Osteoblast (primary cell): ENCODE measurements at places on chromosomes 1 and 21. TPM values are rescaled to one million over a fixed set of nuclear protein-coding genes. Genes with fewer than 3 reads are reported as not detected.

DNA sequence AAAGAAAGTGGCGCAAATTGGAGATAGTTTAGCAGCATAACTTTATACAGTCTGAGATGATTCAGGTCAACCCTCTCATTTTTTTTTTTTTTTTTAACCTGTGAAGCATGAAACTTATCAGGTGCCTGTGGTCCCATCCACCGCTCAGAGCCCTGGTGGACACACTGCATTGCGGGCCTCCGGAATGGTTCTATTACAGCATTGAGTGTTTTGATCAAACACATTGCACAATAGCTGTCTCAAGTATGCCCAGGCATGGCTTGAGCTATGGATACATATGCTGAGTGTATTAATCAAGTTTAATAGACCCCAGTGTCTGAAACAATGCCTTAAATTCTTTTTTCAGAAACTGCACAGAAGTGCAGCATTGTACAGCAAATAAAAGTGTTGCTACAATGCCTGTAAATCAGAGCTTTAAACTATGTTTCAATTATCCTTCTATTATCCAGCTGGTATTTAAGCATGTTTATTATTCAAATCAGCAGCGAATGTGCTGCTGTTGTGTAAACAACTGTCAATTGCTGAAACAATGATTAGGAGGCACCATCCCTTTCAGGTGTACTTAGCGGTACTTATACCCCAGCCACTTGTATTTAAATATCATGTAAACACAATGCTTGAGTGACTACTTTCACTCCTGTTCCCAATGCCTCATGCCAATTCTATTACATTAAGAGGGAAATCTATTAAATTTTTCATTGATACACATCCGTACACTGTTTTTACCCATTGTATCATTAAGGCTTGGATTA, 456.6 kb downstream of the RPS6KC1 start:
- no peak for DNase-seq
- H3K4me1 ChIP-seq, result no peaks in the 10 kb centered on the region
- H3K27ac ChIP-seq, result no peak overlapping the region
- no peak overlapping the region for H3K4me3 ChIP-seq
- no peaks in the 10 kb centered on the region for H3K27me3 ChIP-seq

- H3K27me3 ChIP-seq, result no peaks in the 10 kb centered on the region
- H3K4me3 ChIP-seq, result no peak overlapping the region
- no peaks in the 10 kb centered on the region for H3K4me1 ChIP-seq
These were observed 55.6 kb downstream of the B3GALT5 start for GRCh38 chr21:39668369-39668768.

DNA sequence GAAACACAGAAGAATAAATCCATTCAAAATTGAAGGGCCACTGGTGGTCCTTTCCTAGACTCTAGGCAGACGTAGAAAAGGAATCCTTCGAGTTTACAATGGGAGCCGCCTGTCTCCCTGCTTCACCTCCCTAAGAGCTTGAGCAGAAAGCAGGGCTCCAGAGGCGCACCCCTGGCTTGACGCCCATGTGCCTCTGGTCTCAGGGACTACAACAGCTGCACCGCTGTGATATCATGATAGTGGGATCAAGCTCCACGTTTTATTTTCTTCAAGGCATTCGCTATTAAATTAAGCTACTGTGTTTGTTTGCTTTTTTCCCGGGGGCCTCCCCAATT, 403 bp upstream of the C1orf122 start:
- no peaks in the 10 kb centered on the region for H3K27me3 ChIP-seq
- DNase-seq, result peak; percentile 89
- peak overlapping the region; percentile 92 for H3K4me3 ChIP-seq
- H3K27ac ChIP-seq, result peak overlapping the region; percentile 66
- H3K36me3 ChIP-seq, result peaks cover 54% of the 10 kb centered on the region
- peaks cover 29% of the 10 kb centered on the region for H3K4me1 ChIP-seq

DNA sequence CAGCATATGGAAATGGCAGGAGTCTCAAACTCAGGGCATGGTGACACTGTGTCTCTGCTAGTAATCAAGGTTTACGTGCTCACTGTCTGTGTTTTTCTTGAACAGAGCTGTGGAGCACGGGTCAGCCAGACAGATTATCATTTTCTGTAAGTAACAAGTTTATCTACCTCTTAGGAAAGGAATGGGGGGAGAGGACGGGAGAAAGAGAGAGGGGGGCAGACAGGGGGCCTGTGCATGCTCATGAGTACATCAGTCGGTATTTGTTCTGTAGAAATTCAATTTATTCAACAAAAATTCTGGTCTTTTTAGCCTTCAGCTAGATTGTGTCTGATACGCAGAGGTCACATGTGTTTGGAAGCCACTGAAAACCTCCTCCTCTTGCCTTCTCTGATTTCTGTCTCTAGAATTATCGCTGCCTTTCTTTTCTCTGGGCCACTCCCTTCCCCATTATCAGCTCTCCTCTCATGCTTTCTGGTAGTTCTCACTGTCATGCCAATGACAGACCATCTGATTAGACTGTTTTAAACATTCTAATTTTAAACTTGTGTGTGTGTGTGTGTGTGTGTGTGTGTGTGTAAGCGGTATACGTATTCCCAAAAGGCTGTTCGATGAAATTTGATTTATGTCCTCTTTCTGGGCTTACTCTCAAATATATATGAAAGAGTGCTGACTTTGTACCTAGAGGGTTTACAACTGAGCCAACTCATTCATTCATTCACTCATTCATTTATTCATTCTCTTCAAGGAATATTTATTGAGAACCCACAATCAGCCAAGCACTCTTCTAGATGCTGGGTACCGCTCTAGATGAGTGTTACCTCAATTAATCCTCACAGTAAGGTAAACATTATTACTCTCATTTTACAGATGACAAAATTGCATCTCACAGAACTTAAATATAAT, 636.9 kb downstream of the KIF26B start:
- no peaks in the 10 kb centered on the region for H3K36me3 ChIP-seq
- H3K27me3 ChIP-seq, result no peaks in the 10 kb centered on the region
- peak overlapping the region; percentile 16 for H3K27ac ChIP-seq
- no peak for DNase-seq
- no peak overlapping the region for H3K4me3 ChIP-seq
- peaks cover 35% of the 10 kb centered on the region for H3K4me1 ChIP-seq

DNA sequence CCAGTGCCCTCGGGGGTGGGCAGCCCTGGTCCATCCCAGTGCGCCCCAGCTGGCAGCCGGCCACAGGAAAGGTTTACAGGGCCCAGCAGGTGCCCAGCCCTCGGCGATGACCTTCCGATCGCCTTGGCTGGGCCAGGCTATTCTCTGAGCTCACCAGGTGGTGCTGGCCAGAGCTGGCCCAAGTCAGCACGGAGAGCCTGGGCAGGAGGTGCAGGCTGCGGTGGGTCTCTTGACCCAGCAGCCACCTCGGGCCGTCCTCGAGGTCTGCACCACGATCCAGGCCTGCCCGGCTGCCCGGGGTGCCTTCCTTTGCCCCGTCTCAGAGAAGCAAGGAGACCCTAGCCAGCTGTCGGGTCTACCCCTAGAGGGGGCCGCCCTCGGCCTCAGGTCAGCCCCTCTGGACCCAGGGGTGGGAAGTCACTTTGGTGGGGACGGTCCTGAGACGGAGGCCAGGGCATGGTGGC, 370 bp downstream of the PERM1 start:
- peaks cover 3% of the 10 kb centered on the region for H3K27me3 ChIP-seq
- peak; percentile 29 for DNase-seq
- H3K27ac ChIP-seq, result no peak overlapping the region
- no peaks in the 10 kb centered on the region for H3K4me1 ChIP-seq
- no peaks in the 10 kb centered on the region for H3K36me3 ChIP-seq

DNA sequence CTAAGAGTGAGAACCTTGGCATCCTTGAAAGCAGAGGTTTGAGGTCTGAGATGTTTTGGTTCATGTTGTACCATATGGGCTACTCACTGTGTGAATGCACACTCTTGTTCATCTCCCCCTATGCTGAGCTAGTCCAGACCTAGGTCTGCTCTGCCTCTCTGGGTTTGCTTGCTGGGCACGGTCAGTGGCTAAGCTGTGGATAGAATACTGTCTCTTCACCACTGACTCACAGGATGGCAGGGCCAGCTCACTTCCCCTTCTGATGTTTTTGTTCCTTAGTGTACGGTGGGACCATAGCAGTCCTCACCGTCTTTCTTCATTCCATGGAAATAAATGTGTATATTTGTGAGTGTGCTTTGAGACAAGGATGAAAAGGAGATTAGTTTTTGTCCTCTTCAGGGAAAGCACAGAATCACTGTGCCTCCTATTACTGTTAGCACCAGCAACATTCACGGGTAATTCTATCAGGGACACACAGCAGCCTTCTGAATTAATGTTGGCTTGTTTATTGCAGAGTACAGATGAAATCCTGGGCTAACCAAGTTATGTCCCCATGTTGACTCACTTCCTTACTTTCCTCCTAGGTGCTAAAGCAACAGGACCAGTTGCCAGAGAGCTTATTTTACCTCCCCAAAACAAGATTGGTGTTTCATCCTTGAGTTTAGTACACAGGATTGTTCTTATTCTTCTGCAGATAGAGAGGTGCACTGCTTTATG, 56.9 kb upstream of the IVNS1ABP start:
- peak overlapping the region; percentile 26 for H3K4me3 ChIP-seq
- peaks cover 34% of the 10 kb centered on the region for H3K4me1 ChIP-seq
- no peaks in the 10 kb centered on the region for H3K27me3 ChIP-seq
- H3K36me3 ChIP-seq, result no peaks in the 10 kb centered on the region

- no peaks in the 10 kb centered on the region for H3K27me3 ChIP-seq
- peak; percentile 53 for DNase-seq
- H3K4me1 ChIP-seq, result peaks cover 42% of the 10 kb centered on the region
- H3K4me3 ChIP-seq, result no peak overlapping the region
- H3K36me3 ChIP-seq, result no peaks in the 10 kb centered on the region
These were observed 33.3 kb downstream of the EXTL2 start for GRCh38 chr1:100861379-100861778.

DNA sequence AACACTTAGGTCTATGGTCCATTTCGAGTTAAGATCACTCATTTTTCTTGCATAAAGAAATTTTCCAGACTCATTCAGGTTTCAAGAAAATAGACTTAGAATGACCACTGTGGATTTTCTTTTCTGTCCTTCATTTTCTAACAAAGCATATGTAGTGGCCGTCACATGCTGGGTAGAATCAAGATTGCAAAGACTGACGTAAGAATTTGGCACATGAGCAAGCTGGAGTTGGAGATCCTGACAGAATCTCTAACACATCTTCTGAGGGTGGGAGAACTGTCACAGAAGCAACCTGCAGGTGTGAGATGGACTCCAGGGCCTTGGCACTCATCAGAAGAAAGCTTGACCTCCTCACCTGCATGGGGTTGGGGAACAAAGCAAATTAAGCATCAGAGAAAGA, 28.6 kb downstream of the KIF26B start:
- no peaks in the 10 kb centered on the region for H3K4me1 ChIP-seq

The HCN3 gene
- total RNA-seq, result 2.5 and 2.9 TPM in 2 replicates

The SYDE2 gene
- 13.0 and 13.8 TPM in 2 replicates for total RNA-seq

The IL23R gene
- total RNA-seq, result not detected in 2 replicates
